ENCODE measurements at places on chromosomes 1 and 21.

- DNase-seq: no peak
Observed at GRCh38 chr1:22259551-22260282, 116.8 kb upstream of the WNT4 start.

GRCh38 chr1:20603504-20604464, 14.9 kb downstream of the CDA start:
- no peak for DNase-seq

DNA sequence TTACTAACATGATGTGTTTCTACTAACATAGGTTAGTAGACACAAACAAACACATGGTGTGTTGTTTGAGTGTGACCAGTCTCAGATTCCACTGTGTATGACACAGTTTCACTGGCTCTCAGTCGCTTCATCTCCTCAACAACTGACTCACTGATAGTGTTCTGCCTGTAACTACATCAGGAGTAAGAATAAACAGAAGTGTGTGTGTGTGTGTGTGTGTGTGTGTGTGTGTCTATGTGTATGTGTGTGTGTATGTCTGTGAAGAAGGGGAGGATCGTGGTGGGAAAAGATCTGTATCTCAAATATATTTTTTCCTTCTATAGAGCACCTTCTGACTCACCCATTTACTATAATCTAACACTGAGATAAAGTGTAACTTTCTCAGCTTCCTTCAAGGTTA, 391.0 kb downstream of the PTPRC start:
- DNase-seq: no peak

GRCh38 chr1:156898971-156899664, 5.6 kb downstream of the PEAR1 start:
- no peak for DNase-seq

- no peak for DNase-seq
Observed at GRCh38 chr1:192512426-192513162, 63.0 kb upstream of the RGS1 start.

DNA sequence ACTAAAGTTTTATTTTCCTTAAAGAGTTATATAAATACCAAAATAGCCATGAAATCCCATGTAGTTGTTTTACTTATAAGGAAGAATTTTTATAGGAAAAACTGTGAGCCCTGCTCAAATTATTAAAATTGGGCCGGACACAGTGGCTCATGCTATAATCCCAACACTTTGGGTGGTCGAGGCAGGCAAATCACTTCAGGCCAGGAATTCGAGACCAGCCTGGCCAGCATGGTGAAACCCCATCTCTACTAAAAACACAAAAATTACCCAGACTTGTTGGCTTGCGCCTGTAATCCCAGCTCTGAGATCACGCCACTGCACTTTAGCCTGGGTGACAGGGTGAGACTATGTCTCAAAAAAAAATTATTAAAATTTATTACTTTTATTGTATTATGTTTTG, 149.3 kb downstream of the MRPL39 start:
- DNase-seq: no peak

GRCh38 chr1:181508486-181509165, 25.3 kb downstream of the CACNA1E start:
- DNase-seq: no peak

DNA sequence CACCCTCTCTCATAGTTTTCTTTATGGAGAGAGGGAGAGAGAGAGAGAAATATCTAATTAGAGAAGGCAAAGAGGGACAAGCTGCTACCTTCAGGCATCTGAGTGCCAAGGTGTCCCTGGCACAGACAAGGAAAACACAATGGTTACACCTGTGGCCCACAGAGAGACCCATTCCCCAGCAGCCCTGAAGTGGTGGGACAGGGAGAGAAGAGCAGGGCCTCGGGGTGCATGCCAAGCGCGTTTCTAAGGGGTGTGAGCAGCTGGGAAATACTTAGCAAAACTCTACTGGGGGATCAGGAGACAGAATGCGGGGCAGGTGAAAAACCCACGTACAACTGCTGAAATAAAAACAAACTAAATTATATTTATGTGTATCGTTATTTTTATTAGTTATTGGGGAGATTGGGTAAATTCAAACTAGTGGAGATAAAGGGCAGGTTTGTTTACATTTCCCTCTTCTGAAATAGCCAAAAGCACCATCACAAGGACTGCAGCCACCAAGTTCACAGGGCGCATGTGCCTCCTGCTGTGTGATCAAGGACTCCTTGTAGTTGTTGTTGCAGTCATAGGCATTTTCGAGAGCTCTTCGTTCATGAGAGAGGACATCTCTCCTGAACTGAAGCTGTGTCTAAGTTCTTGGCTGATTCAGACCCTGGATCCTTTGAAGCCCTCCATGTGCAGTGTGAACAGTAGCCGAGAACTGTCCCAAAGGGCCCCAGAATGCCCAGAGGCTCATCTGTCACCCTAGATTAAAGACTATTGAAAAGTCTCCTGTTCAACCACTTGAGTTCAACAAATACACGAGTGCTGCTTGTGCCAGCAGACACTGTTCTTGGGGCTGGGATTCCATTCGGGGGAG, 737 bp upstream of the SERPINC1 start:
- no peak for DNase-seq

DNA sequence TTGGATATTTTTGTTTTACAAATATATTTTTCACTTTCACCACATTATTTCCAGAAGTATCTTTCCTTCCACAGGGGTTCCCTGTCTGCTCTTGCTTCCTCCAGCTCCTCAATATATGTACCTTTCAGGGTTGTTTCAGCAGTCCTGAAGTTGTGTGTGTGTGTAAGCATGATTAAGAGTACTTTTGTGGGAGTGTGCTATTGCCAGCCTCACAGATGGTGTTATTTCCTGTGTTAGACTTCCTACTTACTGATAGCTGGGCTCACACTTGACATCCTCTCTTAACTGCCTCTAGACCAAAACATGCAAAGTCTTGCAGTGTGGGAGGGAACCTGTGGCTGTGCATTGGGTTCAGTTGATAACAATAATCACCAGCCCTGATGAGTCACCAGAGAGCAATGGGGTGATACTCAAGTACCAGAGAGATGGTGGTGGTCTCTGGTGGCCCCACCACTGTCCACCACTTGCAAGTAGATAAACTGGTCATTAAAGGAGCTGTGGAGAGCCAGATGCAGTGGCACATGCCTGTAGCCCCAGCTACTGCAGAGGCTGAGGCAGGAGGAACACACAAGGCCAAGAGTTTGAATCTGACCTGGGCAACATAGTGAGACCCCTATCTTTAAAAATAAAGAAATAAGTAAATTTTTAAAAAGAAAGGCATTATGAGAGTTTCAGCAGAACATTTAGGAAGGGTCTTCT, 126.7 kb downstream of the NR5A2 start:
- peak; percentile 16 for DNase-seq

DNA sequence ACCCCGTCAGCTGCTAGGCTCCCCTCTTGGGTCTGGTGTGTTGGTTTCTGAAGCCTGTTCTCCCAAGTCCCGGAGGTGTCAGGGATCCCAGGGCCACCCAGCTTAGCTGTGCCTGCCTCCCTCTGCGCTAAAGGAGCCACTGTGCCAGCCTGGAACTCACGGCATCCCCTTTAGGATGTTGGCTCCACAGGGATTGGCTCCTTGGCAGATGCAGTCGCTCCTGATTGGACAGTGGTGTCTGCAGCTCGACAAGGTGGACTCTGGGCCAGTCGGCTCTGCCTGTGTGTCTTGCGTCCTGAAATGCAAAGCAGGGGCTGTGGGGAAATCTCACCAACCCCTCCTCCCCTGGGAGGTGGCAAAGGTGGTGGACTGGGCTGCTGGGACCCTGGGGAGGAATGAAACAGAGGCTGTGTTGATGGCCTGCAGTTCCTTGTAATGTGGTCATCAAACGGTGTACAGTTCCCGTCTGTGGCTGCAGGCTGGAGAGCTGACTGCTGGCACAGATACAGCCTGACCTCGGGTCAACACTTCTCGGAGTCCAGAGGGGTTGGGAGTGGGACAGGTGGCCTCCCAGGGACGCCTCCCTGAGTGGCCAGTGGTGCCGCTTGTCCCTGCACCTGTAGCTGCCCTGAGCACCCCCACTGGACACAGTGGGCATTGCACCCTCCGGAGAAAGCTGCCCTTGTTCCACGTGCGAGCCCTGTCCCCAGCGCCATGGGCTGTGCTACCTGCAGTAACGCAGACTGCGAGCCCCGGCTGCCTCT, 11.5 kb upstream of the KCNAB2 start:
- DNase-seq: peak; percentile 21

GRCh38 chr1:55317673-55318072, 102.5 kb upstream of the USP24 start:
- no peak for DNase-seq

DNA sequence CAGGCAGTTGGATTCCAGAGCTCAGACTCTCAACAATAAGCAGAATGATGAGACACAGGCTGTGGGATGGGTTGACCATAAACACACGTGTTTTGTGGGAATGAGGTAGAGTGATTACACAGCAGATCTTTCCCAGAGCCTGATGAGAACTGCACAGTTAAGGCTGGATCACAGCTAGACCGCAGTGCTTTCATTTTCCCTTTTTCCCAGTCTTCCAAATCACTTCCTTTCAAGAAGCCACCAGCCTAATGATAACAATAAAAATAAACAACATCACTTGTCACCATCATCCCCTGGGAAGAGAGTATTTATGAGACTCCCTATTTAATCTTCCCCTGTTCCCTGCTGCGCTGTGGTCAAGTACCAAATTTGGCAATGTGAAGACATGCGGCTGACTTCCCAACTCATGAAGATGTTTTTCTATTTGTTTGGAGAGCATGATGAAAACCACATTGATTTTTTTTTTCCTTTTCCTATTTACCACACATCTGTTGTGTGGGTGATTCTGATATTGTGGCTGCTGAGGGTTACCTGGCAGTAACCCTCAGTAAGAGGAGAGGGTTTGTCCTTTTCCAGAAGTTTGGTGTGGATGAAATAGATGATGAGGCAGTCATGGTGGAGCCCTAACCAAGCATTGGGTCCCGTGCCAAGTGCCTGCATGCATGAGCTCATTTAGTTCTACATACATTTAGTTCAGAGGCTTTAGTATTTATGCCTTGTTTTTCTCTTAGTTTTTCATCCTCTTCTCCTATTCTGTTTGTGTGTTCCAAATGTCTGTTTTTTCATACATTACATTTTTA, 248.9 kb upstream of the HOOK1 start:
- no peak for DNase-seq

DNA sequence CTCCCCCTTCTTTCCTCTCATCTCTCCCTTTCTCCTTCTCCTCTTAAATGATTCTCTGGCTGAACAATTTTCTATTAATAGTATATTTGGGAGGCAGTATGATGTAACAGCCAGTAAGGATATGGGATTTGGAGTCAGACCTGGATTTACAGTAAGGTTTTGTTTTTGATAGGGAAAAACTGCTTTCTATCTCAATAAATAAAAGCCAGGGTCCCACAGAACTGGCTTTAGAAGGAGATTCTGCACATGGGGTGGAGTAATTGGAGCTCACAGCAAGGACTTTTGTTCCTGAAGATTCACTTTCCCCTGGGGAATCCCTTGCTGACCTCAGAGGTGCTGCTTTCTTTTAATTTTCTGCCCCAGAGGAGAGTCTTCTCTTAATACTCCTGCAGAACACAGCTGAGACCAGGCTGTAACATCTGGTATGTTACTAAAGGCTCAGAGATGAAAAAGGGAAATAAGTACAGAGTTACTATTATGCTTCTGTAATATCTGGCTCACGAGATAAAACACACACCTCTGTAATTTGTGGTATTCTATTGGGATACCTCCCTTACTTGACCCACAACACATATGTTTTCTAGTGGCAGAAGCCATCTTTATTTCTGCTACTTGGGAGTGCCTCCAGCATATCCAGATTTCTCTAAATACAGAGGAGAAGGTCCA, 13.4 kb downstream of the EPB41 start:
- DNase-seq: no peak

Data from activated T-cell treated with anti-CD3 and anti-CD28 coated beads for 48 hours (primary cell).